ENCODE measurements at places on chromosomes 5 and 9.
A peak's percentile ranks its signal among the peaks of the same experiment; 100 is the strongest.

DNA sequence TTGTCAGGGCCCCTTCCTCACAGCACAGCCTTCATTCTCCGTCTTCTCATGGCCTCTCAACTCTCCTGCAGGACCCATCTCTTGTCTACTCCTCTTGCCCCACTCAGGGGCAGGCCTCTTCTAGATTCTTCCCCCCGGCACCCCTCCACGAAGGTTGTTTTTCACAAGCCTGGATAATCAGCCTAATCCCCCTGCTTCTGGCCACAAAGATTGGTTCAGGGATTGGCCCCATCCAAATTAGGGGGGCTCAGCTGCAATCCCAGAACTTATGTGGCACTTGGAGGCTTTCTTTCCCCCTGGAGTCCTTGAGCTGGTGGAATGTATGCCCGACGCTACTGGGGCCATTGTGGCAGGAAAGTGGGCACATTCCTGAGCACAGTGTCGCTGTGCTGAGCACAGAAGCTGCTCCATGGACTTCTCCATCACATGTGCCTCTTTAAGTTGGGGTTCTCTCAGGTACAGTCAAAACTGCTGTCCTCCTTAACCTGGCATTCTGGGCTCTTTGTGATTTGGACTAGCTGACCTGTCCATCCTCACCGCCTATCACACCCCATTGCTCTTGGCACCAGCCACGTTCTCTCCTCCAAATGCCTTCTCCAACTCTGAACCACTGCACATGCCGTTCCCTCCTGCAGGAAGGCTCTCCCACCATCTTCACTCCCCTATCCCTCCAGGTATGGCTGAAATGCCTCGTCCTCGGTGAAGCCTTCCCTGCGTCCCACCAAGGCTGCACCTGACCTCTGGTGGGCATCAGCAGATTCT lies 66.8 kb upstream of the RNF130 start:
- no peak for DNase-seq

DNA sequence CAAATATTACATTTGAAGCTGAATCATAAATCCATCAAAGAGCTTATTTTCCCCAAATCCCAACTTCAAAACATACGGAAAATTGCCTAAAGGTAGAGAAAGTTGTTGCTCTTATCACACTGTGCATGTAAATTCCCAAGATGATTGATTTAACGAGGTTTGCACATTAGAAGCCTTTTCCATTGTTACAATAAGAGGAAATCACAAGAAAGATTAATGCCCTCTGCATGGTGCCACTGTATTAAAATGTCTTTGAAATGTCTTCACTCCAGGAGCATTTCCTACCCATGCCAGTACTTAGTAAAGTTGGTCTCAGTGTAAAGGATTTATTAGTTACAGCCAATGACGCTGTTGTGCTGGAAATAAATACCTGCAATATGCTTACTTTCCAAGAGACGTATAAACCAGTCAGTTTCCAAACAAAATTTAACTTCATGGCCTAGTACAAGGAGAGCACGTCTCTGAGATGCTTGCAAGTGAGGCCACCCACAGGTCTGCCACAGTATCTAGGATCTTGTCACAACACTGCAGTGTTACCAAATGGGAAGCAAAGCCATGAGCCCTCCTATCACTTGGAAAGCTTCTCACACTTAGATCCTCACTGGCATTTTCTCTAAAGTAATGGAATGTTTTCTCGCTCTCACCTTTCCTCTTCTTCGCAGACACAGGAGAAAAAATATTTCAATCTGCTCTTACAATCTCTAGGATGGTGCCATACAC lies 112.4 kb downstream of the CETN3 start:
- DNase-seq, result no peak

- DNase-seq, result no peak
These were observed 4.1 kb downstream of the IRF1 start for GRCh38 chr5:132486318-132487094.

DNA sequence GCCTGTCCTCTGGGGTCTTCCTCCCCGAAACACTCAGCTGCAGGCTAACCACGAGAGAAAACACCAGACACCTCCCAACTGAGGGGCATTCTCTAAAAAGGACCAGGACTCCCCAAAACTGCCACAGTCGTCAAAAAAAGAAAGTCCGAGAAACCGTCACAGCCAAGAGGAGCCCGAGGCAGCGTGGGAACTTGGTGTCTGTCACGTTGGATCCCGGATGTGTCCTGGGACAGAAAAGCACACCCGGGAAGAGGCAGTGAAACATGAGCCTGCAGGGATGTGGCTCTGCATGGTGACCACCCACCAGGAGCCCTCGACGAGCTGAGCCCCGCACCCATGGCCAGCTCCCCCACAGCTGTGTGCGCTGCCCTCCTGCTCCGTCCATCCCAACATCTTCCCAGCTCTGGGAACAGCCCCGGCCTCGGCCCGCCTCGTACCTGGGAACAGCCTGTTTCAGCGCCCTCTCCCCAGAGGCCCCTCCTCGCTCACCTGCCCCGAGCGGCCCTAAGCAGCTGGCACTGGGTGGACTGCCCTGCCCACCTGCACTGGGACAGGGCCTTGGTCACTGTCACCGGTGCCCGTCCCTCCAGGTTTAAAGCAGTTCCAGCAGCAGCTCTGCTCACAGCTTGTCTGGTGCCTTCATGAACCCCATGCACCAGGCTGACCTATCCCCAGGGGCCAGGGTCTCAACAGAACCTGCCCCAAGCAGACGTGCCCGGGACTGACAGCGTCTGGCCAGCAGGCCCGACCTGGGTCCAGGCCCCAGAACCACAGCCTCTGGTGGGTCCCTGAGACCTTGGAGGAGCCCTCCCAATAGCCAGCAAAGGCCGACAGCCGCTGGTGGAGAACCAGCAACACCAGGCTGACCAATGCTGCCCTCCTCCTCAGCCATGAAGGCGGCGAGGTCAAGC lies 10.9 kb downstream of the SLC12A7 start:
- DNase-seq, result no peak

- no peak for DNase-seq
These were observed 78.0 kb downstream of the ADRB2 start for GRCh38 chr5:148904440-148904839.

DNA sequence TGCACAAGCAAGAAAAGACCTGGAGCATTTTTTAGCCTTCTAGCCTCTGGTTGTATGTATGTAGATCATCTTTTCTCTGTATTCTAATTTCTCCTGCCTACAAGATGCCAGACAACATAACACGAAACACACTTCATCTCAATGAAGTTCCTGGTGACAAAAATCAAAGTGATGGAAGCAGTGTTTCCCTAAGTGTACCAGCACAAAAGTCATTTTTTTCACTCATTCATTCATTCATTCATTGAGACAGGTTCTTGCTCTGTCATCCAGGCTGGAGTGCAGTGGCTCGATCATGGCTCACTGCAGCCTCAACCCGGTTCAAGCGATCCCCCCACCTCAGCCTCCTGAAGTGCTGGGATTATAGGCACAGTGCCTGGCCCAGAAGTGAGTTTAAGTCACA lies 71.5 kb upstream of the SAP30L start:
- DNase-seq, result no peak

GRCh38 chr9:2085716-2086115 lies 70.6 kb downstream of the SMARCA2 start:
- DNase-seq, result peak; percentile 5

DNA sequence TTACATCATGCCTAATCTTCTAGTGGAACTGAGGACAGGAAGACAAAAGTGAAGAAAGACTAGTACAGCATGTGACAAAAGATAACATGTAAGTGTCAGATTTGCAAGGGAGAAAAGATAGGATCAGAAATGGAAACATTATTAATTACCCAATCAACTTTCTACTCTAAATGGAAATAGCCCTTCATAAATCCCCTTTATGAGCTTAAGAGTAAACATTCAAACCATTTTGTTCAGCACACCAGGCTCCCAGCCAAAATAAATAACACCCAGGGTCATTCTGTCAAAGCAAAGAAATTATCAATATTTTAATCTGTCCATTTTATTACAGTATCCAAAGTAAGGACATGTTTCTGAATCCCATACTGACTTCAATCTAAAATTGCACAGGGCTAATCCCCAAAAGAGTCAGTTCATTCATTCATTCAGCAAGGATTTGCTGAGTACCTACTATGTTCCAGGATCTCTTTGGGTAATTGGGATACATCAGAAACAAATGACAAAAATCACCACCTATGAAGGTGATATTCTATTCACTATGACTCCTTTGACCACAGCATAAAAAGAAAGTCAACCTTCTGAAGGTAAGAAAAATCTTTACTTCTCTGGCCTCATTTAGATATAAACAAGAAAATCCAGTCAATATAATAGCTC lies 5.3 kb downstream of the PRELID2 start:
- no peak for DNase-seq

GRCh38 chr5:68440651-68441050 lies 225.1 kb downstream of the PIK3R1 start:
- DNase-seq, result no peak

DNA sequence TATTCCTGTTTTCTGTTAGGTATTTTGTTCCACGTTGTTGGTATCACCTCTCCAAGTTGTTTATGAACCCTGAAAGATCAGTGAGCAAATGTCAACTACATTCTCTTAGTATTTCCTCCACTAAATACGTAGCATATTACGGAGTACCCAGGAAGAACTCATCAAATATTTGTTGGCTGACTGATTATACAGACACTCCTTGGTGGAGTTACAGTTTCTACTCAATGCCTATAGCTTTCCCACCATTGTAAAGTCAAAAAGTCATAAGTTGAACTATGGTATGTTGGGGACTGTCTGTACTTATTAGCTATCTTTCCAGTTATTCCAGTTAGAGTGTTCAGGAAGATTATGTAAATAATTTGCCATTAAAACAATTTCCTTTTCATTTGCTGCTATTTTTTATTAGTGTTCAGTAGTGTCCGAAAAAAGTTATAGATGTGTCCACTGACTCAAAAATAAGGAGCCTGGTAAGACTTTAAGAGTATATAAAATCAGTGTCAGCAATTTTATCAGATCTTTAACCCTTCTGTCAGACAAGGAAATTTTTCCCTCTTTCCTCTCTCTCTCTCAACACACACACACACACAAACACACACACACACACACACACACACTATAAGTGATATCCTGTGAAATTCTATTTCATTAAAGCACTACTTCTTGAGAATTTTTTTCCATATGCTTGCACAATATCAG lies 6.8 kb upstream of the APBA1 start:
- DNase-seq, result no peak

- DNase-seq, result peak; percentile 7
These were observed at the start of gene IQGAP2 for GRCh38 chr5:76402886-76403765. IQGAP2 (plus strand) TSS chr5:76403285; CDS start chr5:76403546, 261 bp downstream.

DNA sequence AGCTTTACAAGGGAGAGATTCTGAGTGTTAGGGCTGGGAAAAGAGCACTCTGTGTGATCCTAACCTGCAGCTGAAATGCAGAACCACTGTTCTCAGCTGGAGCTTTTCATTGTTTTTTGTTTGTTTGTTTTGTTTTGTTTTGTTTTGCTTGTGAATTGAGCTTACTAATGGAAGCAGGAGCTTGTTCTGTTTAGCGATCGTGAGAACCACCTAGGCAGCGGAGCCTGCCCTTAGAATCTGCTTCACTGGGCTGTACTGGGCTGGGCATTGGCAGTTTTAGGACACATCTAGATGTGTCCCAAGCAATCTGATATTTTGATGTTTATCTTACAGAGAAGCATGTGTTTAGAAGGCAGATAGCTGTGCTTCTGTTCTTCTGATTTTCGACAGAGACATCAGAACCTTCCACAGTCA lies 14.3 kb downstream of the SYK start:
- DNase-seq, result no peak

- DNase-seq, result no peak
These were observed 15.4 kb downstream of the FYB1 start for GRCh38 chr5:39203951-39204350.
